ENCODE measurements at places on chromosomes 13 and 19. TPM values are rescaled to one million over a fixed set of nuclear protein-coding genes. Genes with fewer than 3 reads are reported as not detected.

- DNase-seq: no peak
Observed at GRCh38 chr13:76690611-76691010, 195.6 kb downstream of the KCTD12 start.

- no peak for DNase-seq
Observed at GRCh38 chr13:58254943-58255342, 623.4 kb downstream of the PCDH17 start.

GRCh38 chr13:111458001-111458531 is 137.6 kb downstream of the TEX29 start:
- no peak for DNase-seq

NXNL1 gene
- not detected for total RNA-seq

GRCh38 chr19:28022506-28022905 is 1190.4 kb downstream of the UQCRFS1 start:
- no peak for DNase-seq
